ENCODE measurements at places on chromosomes 5 and 9. TPM values are rescaled to one million over a fixed set of nuclear protein-coding genes. Genes with fewer than 3 reads are reported as not detected.
A peak's percentile ranks its signal among the peaks of the same experiment; 100 is the strongest.

GRCh38 chr9:112925058-112925641, 34.5 kb upstream of the SLC46A2 start:
- DNase-seq, result peak; percentile 10

Gene C9
- polyA plus RNA-seq, result not detected

- no peak for DNase-seq
These were observed 481.3 kb downstream of the CCDC171 start for GRCh38 chr9:16033921-16034691.

Gene CNTLN
- 7.9 TPM for polyA plus RNA-seq

- DNase-seq, result no peak
These were observed 65.3 kb upstream of the NFIB start for GRCh38 chr9:14379280-14379679.

Gene RNF183
- polyA plus RNA-seq, result not detected

Gene ANGPTL2
- polyA plus RNA-seq, result 42.6 TPM

Gene SPZ1
- not detected for polyA plus RNA-seq

Gene LEAP2
- polyA plus RNA-seq, result 3.5 TPM

GRCh38 chr5:91190314-91190690, 192.8 kb downstream of the ARRDC3 start:
- no peak for DNase-seq

Gene CNTNAP3B
- polyA plus RNA-seq, result 30.0 TPM

Gene CDH18
- polyA plus RNA-seq, result 22.1 TPM

- no peak for DNase-seq
These were observed 81.1 kb downstream of the VAV2 start for GRCh38 chr9:133910855-133911514.

GRCh38 chr5:142918959-142919635, 148.9 kb downstream of the ARHGAP26 start:
- no peak for DNase-seq

DNA sequence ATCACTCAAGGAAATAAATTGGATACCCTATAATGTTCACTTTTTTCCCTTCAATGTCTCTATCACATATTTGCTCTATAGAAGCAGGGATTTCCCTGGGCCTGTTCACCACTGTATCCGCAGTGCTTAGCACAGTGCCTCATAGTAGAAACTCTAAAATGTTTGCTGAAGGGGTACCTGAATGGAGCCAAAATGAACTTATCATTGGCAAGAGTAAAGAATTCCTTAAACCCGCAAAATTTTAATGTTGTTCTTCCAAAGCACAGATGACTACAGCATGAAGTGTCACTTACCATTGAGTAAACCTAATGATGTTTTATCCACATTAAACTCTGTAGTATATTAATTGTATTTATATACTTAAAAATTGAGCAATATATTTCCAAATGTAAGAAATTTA, 96.1 kb downstream of the JAKMIP2 start:
- DNase-seq, result no peak

Gene ROPN1L
- polyA plus RNA-seq, result 11.0 TPM

Gene KCNT1
- 24.7 TPM for polyA plus RNA-seq

GRCh38 chr5:37807015-37807414, 32.8 kb downstream of the GDNF start:
- DNase-seq, result no peak

GRCh38 chr5:142016556-142016955, 3.7 kb upstream of the GNPDA1 start:
- no peak for DNase-seq

Gene TMEM174
- not detected for polyA plus RNA-seq

DNA sequence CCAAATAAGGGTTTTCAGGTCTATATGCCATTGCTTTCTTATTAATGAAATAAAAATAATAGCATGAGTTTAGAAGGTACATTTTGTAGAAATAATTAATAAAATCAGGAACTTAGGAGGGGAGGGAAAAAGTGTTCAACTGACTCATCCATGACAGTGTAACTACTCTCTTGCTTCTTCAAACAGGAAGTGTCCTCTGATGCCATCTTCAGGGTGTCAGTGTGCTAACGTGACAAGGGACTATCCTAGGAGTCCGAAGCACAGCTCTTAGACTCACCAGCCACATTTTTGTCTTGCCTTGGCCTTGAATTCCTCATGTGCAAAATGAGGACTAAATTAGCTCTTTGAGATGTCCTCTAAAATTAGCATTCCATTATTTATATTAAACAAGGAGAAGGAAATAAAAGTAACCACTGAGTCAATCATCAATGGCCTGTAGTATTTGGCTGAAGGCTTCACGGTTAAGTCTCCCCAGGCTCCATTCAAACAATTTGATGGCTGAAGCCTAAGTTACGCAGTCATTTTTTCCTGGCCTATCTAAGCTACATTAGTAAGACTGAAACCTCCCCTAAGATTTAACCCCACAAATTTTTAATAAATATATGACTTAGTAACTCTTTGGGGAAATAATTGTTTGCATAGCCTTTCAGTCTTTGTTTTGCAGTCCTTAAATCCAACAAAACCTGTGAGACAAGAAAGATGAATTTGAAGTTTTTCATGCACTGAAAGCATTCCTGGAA, 151.1 kb downstream of the ARL15 start:
- no peak for DNase-seq

- no peak for DNase-seq
These were observed 152.2 kb downstream of the SYK start for GRCh38 chr9:90953805-90954204.

GRCh38 chr9:92163276-92163675, 48.1 kb upstream of the SPTLC1 start:
- no peak for DNase-seq

DNA sequence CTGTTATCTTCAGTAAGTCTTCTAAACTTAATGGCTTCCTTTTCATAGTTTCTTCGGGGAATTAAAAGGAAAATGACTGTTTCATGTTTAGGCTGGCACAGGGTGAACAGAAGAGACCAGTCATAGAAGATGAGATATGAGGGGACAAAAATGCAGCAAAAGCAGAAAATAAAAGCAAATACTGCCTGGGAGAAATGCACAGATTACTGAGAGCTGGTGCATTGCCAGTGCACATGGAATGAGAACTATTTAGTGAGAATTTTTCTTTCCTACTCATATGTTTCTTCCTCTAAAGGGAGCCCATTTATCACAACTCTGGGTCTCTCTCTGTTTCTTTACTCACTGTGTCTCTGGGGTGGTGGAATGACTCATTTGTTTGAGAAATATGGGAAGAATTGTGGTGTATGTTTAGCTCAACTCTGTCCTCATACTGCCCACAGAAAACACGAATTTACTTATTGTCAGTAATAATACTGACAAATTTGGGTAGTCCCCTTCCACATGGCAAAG, 25.9 kb upstream of the ANKRD55 start:
- no peak for DNase-seq

DNA sequence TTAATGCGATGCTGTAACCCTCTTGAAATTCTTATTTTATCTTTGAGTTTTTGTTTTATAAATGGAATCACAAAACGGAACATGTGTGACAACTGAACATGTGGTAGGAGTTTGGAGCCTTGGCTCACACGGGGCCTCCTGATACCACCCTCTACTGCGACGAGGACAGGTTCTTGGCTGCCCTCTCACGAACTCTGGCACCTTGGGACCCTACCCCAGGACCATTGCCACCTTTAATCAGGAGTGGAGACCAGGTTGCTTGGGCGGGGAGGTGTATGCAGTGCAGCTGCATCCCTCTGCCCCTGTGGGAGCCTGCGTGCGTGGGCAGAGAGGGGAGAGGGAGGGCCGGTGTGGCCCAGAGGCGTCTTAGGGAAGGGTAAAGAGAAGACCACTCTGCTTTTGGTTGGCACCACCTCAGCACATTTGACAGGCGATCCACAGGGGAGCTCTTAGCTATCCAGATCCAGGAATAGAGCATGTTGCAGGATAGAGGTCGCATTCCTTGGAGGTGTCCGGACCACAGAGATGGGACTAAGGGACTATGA, 753.9 kb upstream of the PTPRD start:
- DNase-seq, result no peak

DNA sequence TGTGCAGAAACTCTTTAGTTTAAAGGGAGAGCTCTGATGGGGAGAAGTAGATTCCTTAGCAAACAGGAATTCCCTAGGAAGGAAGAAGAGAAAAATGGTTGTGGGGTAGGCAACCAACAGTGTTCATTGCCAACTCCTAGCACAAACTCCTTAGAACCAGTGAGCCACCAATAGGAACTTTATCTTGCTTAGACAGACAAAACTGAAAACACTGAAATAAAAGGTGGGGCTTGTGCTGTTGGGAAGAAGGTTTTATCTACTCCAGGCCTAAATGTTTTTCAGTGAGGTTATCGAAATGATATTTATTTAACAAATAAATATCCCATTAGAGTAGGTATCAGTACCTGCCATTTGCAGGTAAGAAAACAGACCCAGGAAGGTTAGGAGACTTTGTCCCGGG, 7.7 kb upstream of the GLRX start:
- no peak for DNase-seq

Gene TLR4
- polyA plus RNA-seq, result 7.1 TPM

Gene UBE2D2
- polyA plus RNA-seq, result 185 TPM

DNA sequence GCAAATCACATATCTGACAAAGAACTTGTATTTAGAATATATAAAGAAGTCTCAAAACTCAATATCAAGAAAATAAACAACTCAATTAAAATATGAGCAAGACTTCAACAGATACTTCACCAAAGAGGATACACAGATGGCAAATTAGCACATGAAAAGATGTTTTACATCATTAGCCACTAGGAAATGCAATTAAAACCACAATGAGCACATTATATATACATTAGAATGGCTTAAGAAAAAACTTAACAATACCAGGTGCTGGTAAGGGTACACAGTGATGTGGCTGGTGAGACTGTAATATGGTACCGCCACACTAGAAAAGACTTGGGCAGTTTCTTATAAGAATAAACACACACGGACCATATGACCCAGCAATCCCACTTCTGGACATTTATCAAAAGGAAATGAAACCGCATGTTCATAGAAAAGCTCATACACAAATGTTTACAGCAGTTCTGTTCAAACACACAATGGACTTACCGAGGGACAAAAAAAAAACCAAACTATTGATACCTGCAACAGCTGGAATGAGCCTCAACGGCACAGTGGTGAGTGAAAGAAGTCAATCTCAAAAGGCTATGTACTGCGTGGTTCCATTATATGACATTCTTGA, 27.6 kb downstream of the SEMA4D start:
- no peak for DNase-seq

DNA sequence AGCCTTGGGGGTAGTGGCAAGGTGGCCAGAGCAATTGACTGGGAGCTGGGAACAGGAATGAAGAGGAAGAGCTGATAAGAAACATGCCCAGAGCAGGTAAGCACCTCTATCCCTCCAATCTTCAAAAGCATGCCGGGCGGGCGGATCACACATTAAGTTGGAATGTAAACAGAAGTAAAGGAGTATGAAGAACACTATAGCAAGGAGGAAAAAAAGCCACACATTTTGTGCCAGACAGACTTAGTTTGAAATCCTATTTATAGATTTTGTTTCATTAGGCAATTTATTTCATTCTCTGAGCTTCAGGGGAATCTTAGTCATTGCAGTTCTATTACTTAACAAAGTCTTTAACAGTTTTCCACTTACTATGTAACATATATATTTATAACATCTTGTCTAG, 173.9 kb upstream of the TNC start:
- no peak for DNase-seq

- no peak for DNase-seq
These were observed 8.1 kb downstream of the NDST1 start for GRCh38 chr5:150516011-150516410.

GRCh38 chr9:113654605-113655428, 191.3 kb downstream of the RGS3 start:
- no peak for DNase-seq

DNA sequence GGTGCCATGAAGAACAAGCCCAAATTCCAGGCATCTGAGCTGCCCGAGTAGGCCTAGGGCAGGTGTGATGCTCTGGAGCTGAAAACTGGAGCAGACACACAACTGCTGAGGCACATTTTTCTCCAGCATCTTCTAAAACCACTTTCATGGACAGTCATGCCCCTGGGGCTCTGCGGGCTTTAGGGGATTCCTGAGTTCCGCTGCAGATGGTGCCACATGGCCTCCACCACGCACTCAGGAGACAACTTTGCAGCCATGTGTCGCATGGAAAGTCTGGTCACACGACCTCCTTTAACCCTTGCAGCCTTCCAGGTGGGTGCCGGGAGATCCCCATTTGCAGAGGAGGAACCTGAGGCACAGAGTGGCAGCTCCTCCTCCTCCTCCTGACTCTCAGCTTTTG, 112.8 kb upstream of the SARDH start:
- no peak for DNase-seq

DNA sequence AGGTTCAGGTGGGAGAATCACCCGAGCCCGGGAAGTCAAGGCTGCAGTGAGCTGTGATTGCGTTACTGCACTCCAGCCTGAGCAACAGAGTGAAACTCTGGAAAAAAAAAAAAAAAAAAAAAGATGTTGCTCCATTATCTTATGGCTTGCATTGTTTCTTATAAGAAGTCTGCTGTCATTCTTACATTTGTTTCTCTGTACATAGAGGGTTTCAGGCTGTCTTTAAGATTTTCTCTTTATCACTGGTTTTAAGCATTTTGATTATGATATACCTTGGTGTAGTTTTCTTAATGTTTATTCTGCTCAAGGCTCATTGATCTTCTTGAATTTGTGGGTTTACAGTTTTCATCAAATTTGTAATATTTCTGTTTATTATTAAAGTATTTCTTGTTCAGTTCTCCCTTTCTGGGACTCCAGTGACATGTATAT, 35.2 kb downstream of the MVB12B start:
- DNase-seq, result no peak

GRCh38 chr9:132997591-132997990, 19.1 kb downstream of the GFI1B start:
- no peak for DNase-seq

Gene PCDHB14
- 17.4 TPM for polyA plus RNA-seq

- no peak for DNase-seq
These were observed 56.0 kb upstream of the ASTN2 start for GRCh38 chr9:117470902-117471301.

Gene N4BP3
- polyA plus RNA-seq, result 10.3 TPM

Gene DBH
- polyA plus RNA-seq, result 2.2 TPM

Gene TTC39B
- polyA plus RNA-seq, result 5.3 TPM

DNA sequence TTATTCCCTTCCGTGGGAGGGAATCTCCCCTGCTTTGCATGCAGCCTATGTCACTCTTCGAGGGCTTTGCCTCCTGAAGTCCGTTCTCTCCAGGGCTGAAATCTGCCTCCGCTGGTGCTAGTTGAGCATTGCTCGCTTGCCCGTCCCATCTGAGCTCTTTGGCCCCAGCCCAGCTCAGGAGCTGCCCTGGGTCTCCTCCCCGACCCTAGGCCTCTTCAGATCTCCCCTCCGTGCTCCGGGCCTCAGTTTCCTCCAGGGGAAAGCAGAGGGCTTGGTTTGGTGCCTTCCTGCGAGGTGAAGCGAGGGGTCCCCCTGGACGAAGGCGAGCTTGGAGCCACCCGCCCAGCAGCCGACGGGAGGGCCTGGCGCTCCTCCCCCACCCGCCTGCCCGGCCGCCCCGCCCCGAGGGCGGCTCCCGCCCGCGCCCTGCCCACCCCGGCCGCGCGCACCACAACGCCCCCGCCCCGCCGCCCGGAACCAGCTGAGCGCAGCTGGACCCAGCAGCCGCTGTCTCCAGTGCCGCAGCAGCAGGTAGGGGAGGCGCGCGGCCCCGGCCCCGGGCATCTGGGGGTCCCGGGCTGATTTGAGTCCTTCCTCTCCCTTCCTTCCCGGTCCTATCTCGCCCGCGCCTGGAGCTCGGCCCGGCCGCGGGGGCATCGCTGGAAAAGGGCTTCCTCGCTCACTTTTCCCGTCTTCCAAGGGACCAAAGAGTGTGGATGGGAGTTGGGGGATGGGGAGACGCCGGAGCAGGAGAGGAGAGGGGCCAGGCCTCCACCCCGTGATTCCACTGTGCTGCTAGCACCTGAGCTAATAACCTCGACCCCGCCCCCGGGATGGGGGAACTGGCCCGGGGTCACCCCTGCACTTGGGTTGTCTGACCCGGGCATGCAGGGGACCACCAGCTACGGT, at the start of gene GSN:
Gene GSN (plus strand): TSS at position 474 of the 909 bp plus-strand sequence. CDS start 33,810 bp downstream, outside the sequence.
- no peak for DNase-seq

Measured in spinal cord (tissue), 10 donors.